ENCODE measurements at places on chromosomes 5 and 9.

- no peak for DNase-seq
These were observed 51.2 kb downstream of the FXN start for GRCh38 chr9:69086769-69087168.

GRCh38 chr9:94850540-94851434 lies 124.3 kb downstream of the AOPEP start:
- DNase-seq: no peak

DNA sequence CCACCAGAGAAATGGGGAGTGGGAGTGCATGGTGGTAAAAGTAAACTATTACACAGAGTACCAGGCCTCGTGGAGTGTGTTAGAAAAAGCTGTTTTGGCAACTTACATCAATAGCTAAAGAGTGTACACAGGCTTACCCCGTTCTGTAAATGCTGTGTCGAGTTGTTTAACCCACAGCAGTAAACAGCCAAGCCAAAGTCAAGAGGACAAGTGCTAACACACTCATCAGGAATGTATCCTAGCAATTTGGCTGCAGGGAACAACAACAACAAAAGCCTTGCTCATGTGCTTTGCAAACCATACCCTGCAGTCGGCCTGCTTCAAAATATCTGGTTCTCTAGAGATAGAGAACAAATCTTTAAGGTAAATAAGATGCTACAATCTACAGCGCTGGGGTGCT lies 15.9 kb downstream of the DAP start:
- DNase-seq: no peak

DNA sequence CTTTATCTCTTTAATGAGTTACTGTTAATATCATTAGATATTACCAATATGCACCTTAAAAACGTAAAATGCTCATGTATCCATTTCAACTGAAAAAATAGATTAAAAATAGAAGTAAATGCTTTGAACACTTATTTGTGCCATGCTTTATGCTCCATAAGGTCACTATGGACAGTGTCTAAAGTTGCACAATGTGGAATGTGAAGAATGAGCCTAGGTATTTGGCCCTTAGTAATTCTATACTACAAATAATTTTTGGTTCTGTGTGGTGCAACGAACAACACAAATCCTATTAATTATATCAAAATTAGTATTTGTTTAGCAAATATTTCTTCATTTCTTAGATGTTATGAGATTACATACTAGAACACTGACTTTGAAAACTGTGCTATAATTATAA lies 469.9 kb upstream of the TUSC1 start:
- DNase-seq: no peak

GRCh38 chr9:117000196-117000723 lies 313.2 kb downstream of the TRIM32 start:
- no peak for DNase-seq

- no peak for DNase-seq
These were observed 213.6 kb upstream of the KCNN2 start for GRCh38 chr5:114148253-114148652.

GRCh38 chr5:93723005-93723404 lies 18.4 kb downstream of the POU5F2 start:
- DNase-seq: no peak

DNA sequence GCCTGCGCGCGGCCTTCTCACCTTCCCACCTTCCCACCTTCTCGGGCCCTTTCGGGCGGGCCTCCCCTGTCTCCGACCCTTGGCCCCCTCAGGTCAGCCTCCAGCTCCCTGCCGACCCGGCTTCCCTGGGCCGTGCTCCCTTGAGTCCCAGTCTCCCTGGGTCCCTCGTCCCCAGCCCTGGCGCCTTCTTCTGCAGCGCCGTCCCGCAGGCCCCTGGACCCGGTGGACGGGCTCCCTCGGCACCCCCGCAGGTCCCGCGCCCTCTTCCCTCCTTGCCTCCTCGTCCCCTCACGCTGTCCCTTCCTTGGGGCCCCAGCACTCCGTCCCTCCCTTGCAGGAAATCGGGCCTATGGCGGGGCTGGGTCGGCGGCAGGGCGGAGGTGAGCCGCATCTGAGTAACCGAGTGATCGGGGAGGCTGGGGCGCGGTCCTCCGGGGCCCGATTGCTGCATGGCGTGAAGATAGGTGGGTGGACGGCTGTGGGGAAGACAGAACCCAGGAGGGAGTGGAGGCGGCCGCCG lies 7.6 kb downstream of the ARPC5L start:
- DNase-seq: no peak

DNA sequence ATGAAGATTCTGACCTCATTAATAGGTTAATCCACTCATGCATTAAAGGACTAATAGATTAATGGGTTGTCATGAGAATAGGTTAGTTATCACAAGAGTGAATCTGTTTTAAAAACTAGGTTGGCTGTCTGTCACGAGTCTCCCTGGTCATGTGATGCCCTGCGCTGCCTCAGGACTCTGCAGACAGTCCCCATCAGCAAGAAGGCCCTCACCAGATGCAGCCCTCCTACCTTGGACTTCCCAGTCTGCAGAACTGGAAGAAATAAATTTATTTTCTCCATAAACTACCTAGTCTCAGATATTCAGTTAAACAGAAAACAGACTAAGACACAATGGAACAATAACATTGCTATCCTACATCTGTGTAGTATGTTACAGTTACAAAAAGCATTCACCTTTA lies 227.4 kb downstream of the ASTN2 start:
- no peak for DNase-seq

DNA sequence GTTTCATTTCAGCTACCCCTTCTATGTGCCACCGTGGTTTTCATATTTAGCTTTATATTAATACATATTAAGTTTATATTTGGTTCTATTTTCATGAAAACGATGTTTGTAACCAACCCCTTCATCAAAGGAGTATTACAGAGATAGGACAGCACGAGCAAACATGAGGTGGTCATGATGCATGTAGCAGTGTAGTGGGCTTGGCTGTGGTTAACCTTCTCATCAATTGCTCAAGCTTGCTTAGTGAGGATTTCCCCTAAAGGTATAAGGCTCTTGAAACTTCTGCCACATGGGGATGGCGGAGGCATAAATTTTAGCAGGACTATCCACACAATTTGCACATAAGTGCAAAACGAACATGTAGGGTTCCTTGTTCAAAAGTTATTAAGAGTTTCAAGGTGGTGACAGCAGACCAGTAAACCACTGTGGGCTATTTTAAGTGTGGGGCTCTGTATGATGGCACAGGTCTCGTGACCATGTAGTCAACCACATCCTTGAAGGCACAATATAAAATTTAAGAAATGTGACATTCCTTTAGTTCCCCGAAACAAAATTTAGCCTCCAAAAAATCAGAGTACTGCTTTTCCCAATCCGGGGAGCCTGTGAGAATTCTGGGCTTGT lies 24.8 kb downstream of the TMEM174 start:
- DNase-seq: no peak

DNA sequence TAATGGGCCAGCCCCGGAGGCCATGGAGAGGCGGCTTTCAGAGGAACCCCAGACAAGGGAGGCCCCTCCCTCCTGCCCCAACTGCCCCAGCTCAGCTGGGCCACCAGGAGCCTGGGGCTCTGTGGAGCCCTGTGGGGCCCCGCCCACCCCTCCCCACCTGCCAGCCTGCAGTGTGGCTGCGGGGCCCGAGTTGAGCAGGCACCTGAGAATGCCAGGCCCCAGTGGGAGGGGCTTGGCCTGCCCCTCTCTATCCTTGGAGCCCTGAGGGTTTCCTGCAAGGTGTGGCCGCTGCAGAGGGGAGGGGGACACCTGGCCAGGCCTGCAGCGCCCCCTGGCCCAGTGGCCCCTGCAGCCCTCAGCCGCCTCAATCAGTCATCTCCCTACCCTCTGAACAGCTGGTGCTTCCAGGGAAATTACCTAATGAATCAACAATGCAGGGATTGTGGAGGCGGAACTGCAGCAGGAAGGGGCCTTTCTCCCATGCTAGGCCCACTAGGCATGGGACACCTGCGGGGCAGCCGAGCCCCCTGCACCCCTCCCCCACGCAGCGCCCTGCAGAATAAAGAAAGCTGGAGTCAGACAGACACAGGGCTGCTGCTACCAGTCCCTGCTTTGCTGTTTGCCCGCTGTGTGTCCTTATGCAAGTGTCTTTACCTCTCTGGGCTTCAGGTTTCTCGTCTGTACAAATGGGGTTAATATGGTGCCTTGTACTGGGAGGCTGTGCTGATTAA lies 48.0 kb downstream of the LMX1B start:
- no peak for DNase-seq

DNA sequence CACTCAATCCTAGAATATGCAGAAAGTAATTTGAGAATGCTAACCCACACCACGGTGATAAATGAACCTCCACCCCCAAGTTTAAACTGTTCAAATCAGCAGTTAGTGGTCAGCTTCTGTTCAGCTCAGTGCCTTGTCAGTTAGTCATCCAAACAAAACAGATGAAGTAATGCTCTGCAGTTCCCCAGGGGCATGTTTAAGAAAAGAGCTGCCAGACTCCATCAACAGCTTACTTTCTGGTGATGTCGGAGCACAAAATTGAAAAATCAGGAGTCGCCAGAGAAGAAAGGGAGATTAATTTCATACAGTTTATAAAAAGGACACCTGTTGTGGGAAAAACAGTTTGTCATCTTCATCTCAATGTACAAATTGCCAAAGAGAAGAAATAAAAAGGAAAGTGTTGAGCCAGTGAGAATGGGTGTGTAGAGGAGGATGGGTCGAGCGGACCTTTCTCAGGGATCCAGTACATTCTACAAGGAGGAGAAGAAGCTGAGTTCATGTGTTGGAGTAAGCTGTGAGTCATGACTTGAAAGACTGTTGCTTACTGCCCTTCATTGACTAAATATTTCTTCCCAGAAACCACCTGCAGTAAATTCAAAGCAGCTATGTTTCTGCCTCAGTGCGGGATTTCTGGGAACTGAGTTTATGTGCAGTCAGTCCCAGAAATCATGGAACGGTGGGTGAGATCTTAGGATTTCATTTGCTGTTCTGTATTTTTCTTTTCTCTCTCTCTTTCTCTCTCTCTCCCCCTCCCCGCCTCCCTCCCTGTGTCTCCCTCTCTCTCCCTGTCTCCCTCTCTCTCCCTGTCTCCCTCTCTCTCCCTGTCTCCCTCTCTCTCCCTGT lies 13.7 kb downstream of the TRIO start:
- DNase-seq: no peak

DNA sequence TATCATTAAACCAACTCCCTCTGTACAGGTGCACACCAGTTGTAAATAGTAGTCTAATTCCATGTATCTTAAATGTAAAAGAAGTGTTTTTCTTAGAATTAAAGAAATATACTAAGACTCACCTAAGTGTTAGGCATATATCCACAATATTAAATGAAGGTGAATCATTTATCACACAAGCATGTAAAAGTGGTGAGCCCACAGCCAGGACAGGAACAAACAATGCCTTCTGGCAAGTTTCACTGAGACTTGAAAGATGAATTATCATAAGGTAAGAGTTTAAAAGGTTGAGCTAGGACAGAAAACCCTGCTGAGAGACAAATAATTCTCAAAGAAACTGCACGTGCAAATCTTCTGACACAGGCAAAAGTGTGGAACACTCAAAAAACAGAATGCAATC lies 832.5 kb downstream of the TAF11L14 start:
- DNase-seq: no peak

GRCh38 chr5:149125386-149125891 lies 15.9 kb upstream of the ABLIM3 start:
- DNase-seq: no peak

- no peak for DNase-seq
These were observed 153.4 kb upstream of the TLX3 start for GRCh38 chr5:171155621-171156020.

DNA sequence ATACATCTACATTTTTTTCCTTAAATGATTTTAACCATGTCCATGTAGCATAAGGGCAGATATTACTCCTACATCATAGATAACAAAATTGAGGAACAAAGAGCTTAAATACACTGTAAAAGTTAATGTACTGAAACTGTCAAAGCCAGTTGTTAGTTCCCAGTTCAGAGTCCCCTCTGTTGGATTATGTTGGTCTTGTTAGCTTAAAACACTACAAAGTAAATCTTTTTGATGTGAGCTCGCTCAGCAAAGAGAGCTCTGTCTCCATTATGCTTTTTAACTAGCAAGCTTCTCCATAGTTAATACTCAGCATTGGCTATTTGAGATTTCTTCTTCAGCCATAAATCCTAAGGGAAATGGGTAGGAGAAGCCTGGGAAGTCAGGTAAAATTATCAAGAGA lies 149.1 kb downstream of the ADAMTS6 start:
- DNase-seq: no peak

DNA sequence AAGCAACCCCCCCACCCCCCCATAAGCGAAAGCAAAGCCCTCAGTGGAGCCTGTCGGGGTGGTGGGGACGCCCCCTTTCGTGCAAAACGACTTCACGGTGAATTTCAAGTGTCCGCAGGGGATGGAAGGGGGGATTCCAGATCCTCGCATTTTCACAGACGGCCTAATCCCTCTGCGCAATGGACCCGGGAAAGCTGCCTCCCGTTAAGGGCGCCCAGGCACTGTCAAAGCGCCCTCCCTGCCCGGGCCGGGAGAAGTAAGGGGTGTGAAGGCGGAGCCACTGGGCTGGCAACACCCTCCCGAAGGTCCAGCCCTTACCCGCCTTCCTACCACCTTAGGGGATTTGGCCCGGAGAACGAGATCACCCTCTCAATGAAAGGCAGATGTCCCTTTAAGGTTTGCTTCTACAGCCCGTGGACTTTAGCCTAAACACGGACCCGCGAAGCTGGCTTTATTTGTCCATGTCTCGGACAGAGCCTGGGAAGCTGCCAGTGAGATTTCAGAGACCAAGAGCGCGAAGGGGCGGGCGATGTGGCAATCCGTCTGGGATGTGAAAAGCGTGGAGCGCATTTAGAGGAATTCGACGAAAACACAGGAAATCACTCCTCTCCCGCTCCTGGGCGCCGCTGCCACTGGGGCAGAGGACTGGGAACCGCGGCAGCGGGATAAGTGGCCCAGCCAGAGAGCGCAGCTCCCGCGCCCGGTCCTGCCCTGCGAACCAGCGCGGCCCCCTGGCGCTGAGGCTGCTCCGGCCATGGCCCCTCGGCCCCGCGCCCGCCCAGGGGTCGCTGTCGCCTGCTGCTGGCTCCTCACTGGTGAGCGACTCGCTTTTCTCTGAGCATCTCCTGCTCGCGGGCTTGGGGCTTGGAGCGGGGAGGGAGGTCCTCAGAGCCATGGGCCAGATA lies at the start of the genes ITGA1 and PELO:
ITGA1 (plus strand) TSS at position 317 of the 905 bp plus-strand sequence; CDS start at position 755, 438 bp downstream.
PELO (plus strand) TSS at position 317 of the 905 bp plus-strand sequence. CDS start 12,479 bp downstream, outside the sequence.
- no peak for DNase-seq

- no peak for DNase-seq
These were observed 8.4 kb upstream of the CREBRF start for GRCh38 chr5:173047838-173048105.

DNA sequence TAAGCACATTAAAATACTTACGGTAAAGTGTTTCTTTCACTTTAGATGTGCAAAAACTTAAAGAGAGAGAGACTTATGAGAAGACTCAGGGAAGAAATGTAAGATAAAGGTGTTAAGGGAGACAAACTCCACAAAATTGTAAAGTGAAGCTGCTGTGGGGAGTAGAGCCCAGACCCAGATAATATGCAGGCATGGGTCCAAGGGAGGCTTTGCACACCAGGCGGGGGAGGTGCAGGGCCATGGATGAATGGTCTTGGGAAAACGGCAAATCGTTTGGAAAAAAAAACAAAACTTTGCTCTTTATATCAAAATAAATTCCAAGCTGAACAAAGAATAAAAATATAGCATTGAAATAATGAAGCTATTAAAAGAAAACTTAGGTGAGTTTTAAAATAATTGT lies 9.1 kb downstream of the SYK start:
- DNase-seq: no peak

All from stimulated activated CD8-positive, alpha-beta memory T cell treated with anti-CD3 and anti-CD28 coated beads, Interleukin-7, amount 100 ng/mL, for 1 hour (primary cell).